ENCODE measurements at places on chromosomes 1 and 21.

DNA sequence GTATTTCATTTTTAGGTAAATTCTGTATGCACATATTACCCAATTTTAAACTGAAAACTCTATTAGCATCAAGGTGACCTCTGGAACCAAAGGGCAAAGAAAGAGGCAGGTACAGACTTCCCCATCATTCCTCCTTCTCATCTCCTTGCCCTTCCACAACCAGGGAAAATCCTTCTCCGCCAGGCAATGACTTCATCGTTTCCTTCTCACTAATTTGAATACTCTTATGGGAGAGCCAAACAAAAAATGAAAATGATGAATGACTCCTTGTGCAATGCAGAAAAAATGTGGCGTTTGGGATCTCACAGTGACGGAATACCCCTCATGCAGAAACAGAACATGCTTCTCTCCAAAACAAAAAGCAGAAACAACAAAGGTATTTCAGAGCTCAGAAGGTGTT is 83.7 kb downstream of the HLCS start:
- no peak for DNase-seq

DNA sequence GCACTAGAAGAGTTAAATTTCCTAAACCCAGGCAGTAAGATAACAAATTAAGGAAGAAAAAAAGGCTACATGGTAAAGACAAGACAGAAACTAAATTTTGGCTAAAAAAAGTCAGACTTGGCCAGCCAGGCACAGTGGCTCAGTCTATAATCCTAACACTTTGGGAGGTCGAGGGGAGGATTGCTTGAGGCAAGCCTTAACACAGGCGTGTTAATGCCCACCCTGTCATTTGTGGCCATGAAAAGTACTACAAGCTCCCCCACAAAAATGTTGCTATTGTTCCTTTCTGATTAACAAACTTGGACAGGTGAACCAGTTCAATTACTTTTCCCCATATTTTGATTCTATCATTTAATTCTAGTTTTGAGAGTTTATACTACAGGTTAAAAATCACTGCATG is 32.3 kb downstream of the UBR4 start:
- DNase-seq: no peak

GRCh38 chr1:110903853-110904500 is 31.0 kb downstream of the CD53 start:
- DNase-seq: no peak

DNA sequence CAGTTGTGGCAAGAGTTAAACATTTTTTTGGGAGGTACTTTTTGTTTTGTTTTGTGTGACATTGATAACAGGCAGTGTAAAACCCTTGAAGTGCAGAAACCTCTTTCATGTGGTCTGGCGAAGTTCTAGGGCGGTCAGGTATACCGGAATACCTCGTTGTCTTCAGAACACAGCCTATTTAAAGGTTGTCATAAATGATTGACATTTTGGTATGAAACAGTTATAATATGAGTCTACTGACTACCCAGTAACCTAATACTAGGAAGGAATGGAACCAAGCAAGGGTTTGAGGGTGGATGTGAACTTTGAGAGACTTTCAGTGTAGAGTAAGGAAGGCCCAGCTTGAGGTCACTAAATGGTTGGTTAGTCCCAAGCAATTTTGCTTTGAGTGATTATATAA is 40.5 kb downstream of the PATJ start:
- DNase-seq: no peak

DNA sequence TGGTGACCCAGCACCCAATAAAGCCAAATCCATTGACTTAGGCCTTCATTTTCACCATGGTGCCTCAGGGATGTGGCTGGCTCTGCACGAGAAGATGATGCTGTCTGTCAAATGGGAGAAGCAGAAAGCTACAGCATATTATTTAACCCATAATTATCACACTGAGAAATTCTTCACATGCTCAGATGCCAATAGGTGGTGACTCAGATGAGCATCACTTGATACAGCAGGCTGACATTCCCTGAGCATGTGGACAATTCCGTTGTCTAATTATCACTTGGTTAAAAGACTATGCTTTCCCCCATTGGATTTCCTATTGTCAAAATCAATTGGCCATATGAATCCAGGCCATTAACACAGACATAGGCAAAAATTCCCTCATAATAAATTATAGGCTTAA is 44.0 kb upstream of the HSD3B1 start:
- no peak for DNase-seq

- DNase-seq: no peak
These were observed 107.9 kb upstream of the COA6 start for GRCh38 chr1:234265321-234265720.

DNA sequence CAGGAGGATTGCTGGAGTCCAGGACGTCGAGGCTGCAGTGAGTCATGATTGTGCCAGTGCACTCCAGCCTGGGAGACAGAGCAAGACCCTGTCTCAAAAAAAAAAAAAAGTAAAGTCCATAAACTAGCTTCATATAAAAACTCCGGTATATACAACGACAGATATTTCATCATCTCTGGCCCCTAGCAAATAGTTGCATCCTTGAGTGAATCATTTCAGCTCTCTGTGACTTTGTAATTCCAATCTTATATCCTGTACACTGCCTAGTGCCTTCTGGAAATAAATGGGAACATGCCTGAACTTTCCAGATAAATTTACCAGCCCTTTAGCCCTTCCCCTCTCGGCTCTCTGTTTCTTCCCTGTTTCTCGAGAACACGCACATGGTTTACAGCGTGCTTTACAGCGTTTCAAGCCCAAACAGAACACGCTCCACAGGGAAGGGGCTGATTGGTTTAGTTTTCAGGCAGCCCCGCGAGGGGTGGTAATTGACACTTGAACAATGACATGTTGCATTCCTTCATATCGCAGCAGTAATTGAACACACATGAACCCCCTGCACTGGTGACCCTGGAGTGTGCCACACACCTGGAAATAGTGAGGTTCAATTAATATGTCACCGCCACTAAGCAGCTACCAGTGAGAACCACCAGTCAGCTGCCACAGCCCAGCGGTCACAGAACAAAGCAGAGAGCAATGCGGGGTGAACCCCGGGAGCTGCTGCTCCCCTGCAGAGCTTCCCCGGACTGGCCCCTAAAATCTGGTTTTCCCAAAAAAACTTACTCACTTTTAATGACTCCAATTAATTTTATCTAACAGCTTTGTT is 35.7 kb upstream of the SIM2 start:
- DNase-seq: no peak

GRCh38 chr1:67004176-67004575 is 49.8 kb downstream of the SLC35D1 start:
- no peak for DNase-seq

DNA sequence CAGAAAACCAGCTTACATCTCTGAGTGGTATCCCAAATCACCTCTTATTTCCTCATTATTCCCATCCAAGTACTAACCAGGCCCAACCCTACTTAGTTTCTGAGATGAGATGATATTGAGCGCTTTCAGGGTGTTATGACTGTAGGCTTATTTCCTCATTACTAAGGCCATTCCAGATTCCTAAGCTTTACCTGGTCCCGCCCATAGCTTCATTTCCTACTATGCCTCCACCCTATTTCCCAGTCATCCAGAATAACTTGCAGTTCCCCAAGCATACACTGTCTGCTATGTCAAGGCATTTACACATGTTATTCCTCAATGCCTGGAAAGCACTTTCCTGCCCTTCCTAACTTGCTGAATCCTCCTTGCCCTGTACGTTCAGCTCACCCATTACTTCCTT is 79.3 kb upstream of the SPAG17 start:
- DNase-seq: no peak

- DNase-seq: no peak
These were observed 2.8 kb downstream of the FOXD2 start for GRCh38 chr1:47440599-47441081.

DNA sequence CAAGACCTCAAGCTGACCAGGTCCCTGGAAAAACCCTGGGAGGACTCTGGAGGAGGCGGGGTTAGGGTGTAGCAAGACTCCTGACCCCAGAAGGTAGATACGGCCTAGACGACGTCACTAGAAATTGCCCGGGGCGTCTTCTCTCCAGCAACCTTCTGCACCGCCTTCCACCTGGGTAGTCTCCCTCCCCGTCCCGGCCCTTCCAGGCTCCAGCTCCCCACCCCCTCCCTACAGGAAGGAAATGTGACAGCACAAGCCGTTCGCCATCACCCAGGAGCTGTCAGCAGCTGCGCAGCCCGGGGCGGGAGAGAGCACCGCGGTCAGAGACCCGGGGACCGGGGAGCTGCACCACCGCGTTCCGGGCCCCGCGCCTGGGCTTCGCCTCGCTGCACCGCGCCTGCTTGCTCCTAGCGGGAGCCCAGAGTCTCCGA is 20.0 kb downstream of the SERTAD4 start:
- peak; percentile 81 for DNase-seq

DNA sequence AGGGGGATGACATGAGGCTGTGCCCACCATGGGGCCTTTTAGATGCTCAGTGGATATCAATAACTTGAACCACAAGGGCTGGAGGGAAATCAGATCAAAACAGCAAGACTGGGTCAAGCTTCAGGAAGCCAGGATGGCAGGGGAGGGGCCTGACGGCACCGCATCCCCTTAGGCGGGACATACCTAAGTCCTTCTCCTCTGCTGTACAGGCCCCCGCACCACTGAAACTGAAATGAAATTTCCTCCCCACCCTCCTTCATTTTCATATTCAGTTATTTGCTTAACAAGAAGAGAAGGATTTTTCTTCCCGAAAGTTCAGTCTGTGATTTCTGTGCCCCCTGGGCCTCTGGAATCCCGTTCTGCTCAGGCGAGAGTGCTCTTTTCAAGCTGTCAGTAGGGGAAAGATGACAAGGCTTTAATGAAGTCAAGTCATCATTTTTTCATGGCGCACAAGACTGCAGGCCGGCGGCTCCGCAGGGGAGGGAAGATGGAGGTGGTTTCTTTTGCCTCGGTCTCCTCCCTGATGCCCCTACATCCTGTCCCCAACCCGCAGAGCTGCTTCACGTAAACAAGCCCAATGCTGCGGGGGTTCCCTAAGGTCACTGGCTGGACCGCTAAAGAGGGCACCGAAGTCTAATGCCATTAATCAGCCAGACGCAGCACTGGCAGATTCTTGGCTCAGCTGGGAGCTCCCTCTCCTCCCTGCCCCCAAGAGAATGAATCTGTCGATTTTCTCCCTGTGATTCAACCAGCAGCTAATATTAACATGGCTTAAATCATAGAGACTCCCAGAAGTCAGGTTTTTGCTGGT is 264.8 kb downstream of the C1orf94 start:
- no peak for DNase-seq

DNA sequence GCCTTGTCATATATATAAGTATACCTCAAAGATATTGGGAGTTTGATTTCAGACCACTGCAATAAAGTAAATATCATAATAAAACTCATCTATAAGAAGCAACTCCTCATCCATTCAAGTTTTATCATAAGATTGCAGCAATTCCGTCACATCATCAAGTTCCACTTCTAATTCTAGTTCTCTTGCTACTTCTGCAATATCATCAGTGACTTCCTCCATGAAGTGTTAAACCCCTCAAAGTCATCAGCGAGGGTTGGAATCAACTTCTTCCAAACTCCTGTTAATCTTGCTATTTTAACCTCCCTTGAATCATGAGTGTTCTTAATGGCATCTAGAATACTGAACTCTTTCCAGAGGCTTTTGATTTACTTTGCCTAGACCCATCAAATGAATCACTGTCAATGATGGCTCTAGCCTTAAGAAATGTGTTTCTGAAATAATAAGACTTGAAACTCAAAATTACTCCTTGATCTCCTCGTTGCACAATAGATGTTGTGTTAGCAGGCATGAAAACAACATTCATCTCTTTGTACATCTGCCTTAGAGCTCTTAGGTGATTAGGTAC is 88.3 kb downstream of the RPE65 start:
- DNase-seq: no peak

DNA sequence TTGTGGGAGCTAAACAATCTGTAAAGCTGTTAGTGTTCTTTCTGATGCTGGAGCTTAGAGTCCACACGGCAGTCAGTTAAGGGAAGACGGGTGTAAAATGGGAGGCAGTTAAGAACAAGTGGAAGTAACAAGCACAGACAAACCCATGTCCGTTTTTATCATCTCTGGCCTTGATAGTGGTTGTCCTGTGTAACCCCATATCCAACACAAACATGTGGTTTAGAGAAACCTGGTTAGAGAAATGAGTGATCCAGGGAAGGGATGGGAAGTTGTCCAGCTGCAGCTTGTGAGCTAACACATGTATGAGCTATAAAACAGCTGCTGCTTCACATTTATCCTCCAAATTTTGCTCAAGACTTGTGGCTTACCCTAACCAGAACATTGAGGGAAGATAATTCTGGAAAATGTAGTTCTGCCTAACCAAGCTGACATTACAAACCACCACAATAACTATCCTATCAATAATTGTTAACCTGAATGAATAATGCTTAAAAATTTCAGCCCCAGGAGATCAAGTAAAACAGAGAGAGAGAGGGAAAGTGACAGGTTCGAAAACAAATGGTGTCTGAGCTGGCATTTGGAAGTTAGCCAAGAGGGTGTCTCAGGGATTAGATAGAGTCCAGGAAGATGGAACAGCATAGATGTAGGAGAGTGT is 10.6 kb upstream of the C1orf162 start:
- DNase-seq: no peak

DNA sequence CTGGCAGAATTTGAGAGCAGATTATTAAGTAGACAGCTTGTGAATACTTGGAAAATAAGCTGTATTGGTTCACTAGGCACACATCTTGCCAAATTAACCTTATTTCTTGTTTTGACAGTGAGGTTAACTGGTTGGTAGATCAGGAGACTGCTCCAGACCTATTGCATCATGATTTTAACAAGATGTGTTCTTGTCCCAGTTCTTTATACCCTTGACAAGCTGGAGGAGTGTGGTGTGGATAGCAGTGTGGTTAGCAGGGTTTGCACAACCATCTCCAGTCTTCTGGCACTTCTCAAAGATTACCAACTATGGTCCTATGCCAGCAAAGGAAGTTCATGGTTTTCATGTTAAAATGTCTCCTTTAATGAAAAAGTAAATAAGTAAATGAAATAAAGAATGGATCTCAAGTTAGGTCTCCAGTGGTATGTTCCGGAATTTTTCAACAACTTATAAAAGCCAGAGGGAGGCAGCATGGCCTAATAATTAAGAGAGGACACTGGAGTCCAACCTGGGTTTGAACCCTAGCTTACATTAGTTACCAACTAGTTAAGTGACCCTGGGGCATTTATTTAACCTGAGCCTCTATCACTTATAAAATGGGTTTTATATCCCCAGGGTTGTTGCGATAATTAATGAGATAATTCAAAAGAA is 34.1 kb downstream of the DDX20 start:
- no peak for DNase-seq

- DNase-seq: no peak
These were observed 81.5 kb downstream of the STUM start for GRCh38 chr1:226629896-226630550.

DNA sequence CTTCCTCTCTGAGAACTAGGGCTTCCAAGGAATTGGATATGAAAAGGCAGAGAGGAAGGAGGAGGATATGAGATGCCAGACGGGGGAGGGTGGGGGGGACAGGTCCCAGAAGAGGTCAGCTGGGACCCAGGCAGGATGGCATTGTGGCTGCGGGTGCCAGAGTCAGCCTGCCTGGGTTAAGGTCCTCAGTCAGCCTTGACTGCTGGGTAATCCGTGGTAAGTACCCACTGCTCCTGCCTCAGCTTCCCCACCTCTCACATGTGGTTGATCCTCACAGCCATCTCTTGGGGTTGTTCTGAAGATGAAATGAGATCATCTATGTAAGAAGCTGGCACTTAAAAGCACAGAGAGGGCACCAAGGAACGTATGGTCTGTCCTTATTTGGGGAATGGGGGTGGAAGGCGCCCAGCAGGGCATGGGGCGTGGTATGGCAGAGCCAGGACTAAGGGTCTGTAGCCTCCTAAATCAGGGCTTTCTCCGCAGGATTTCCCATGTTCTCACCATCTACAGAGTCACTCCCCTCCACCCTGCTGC is 23.8 kb downstream of the ELF3 start:
- DNase-seq: no peak

- DNase-seq: no peak
These were observed 115.7 kb upstream of the HIVEP3 start for GRCh38 chr1:42034426-42034825.
